SW480 (cell line): ENCODE measurements at places on chromosomes 11 and 22.

DNA sequence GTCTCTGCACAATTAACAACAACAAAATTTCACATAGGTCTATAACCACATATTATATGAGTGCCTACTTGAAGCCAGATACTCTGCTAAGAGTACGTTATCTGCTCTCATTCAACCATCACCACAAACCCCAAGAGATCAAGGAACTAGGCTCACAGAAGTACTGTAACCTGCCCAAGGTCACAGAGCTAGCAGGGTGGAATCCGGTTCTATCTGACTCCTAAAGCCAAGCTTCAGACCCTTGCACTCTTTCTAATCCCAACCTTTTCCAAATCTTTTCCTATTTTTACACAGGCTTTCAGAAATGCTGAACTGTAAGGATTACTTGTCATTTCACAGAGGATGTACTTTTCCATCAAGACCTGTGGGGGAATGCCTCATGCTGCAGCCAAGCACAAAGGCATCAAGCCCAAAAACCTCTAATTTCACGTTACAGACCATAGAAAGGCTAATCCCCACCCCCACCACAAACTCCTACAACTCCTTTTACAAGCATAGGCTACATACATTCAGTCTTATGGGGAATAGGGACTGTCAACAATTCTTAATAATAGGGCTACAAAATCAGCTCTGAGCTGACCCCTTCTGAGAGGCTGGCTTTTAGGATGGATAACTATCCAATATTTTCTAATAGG lies 927 bp downstream of the PRCP start:
- no peak for DNase-seq

DNA sequence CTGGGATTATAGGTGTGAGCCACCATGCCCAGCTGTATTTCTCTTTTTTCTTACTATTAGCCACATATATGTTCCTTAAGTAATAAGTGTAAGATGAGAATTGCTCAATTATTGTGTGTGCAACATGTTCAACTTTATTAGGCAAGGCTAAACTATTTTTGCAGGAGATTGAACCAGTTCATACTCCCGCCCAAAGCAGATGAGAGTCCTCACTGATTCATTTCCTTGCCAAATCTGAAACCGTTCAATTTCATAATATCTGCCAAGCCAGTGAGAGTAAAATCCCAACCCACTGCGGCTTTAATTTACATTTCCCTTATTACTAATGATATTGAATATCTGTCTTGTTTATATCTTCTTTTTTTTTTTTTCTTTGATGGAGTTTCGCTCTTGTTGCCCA lies 48.4 kb downstream of the KCNJ4 start:
- DNase-seq = no peak

- DNase-seq = peak; percentile 67
Measured at GRCh38 chr11:128497061-128497775, 90.1 kb downstream of the ETS1 start.

DNA sequence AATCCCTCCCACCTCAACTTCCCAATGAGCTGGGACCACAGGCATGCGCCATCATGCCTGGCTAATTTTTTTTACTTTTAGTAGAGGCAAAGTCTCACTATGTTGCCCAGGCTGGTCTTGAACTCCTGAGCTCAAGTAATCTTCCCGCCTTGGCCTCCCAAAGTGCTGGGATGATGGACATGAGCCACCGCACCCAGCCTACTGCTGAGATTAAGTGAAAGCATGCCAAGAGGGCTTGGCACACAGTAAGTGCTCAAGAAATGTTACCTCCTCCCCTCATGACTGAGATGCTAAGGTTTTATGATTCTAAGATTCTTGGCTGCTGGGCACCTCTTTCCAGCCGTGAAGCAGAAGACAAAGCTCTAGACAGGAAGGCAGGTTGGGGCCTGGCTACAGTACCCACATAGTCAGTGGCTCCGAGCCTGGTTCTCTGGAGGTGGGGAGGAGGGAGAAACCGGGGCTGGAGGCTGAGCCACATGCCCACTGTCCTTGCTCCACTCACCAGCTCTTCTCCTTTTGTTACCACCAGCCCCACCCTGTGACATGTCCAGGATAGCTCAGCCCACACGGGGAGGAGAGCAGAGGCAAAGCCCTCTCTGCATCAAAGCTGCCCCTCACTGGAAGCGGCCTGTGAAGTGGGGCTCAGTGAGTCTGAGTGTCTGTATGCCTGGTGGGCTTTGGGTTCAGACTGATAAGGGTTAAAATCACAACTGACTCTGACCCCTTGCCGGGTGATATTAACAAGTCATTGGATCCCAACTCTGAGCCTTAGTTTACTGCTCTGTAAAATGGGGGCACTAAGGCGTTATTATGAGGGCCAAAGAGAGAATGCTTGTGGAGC lies 12.9 kb downstream of the ARHGEF17 start:
- no peak for DNase-seq

DNA sequence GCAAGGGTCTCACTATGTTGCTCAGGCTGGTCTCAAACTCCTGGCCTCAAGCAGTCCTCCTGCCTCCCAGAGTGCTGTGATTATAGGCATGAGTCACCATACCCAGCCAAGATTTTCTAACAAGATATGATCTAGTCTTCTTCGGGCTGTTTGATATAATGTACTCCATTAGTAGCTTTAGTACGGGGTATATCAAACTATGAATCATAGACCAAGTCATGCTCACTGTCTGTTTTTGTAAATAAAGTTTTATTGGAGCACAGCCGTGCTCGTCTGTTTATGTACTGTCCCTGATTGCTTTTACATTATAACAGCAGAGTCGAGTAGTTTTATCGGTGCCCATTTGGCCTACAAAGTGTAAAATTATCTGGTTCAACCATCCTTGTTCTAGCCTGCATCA lies 43.9 kb upstream of the GRIK4 start:
- DNase-seq = peak; percentile 4

GRCh38 chr22:50076646-50077535 lies 8.3 kb downstream of the MLC1 start:
- DNase-seq = no peak

DNA sequence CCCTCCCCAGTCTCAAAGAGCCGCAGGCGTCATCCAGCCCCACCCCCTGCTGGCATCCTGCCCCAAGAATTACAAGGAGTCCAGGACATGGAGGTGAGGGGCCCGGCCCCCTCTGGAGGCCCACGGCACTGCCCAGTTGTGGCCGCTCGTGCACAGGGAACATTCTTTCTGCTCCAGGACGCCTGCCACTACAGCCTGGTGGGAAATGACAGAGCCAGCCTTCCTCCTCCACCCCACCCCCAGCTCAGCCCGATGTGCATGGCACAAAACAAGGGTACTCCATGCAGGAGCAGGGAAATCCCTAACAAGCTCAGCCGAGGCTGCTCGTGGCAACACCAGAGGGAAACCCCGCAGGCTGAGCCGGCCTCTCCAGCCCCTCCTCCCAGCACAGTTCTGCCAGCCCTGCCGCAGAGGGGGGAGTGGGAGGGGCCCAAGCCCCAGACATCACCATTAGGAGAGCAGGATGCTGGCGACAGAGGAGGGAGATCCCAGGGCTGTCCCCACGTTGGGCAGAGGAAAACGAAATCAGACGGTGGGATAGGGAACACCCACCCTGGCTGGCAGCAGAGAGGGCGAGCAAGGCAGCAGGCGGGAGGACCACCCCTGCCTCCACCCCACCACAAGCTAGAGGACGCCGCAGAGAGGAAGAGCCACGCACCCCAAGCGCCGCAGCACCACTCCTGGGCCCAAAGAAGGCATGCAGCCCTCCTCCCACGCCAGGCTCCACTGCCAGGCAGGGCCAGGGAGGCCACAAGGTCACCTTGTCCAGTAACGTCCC lies 10.0 kb downstream of the IGSF9B start:
- DNase-seq = peak; percentile 80
